ENCODE measurements at places on chromosomes 6 and 20.
A peak's percentile ranks its signal among the peaks of the same experiment; 100 is the strongest.

DNA sequence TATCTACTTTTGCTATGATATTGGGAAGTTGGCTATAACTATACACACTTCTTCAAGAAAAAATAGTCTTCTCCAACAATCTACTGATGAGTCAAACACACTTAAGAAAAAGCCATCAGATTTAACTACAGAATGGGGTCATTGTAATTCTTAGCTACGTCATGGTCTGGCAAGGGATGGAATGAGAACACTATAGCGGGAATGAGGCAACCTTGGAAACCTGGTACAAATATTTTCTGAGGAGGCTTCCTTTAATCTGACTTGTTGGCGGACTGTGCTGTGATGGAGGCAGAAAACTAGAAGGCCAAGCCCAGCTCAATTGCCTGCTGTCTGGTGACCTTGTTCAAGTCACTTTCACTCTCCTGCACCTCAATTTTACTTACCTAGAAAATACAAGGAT, 586.8 kb upstream of the JAG1 start:
- no peak for DNase-seq

GRCh38 chr6:44470115-44470464, 82.6 kb downstream of the CDC5L start:
- peak; percentile 61 for DNase-seq

DNA sequence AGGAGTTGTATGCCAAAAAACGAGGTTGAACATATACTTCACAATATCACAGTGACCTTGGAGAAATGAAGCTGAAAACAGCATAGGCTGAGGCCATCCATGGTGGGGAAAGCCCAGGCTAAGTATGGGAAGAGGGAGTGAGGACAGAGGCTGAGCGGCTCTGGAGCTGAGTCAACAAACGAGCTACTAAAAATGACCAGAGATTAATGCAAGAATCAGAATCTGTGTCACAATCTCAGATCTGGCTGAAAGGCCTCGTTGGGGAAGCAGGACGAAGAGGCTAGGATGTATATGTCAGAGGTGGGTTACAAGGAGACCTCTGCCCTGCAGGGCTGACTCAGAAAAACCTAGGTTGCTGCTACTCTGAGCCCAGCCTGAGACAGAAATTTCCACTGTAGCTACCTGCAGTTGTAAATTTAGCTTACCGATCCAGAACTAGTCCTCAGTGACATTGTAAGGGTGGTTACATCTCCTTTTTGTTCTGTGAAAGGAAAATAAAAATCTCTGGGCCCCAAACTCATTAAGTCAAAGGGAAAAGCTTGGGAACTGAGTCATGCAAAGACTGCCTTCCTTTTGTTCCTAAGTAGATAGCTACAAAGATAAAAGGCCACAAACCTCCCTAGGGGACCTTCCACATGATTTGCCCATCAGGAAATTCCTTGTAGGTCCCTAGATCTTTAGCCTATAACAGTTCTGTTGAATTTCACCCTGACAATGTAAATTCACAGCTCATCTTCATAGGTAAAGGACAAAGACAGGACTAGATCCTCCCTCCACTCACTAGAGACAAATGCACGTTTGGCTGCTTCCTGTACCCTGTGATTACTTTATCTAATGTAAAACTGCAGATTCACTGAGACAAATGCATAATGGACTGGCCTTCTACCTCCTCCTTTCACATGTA, 8.5 kb upstream of the TUBB2A start:
- DNase-seq: no peak

GRCh38 chr6:106844930-106845329, 129.6 kb downstream of the CD24 start:
- no peak for DNase-seq

GRCh38 chr6:110615722-110616121, 139.3 kb upstream of the SLC22A16 start:
- no peak for DNase-seq

GRCh38 chr6:95574811-95575210, 2.5 kb upstream of the MANEA start:
- DNase-seq: peak; percentile 80

DNA sequence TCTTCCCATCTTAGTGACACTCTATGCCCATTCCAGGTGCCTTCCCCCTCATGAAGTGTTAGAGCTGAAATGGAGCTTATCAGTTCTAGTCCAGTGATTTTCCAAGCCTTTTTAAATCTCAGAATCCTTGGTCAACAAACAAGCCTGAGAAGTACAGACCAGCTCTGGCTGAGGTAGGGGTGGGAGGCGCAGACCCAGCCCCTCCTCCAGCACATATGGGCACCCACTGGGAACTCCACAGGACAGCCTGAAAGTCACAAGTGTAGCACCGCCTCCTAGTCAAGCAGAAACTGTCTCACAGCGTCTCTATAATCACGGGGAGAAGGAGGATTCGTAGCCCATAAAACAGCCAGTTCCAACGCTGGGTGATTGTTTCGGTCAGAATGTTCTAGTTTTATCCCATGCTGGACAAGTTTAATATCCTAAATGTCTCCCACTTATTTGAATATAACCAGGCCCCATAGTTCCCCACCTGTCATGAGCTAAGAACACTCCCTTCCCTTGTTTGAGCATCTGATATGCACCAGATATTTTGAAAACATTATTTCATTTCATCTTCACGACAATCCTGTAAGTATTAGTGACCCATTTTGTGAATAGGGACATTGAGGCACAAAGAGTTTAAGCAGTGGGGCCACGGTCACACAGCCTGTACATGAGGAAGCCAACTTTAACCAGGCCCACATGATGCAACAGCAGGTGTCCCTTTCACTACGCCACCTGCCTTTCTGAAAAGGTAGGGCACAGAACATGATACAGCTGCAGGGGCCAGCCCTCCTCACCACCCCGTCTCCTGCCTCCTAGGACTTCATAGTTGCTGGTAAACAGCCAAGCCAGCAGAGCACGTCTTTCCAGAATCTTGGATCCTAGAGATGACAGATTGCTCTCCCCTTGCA, 40.1 kb downstream of the TRAF3IP2 start:
- peak; percentile 49 for DNase-seq

DNA sequence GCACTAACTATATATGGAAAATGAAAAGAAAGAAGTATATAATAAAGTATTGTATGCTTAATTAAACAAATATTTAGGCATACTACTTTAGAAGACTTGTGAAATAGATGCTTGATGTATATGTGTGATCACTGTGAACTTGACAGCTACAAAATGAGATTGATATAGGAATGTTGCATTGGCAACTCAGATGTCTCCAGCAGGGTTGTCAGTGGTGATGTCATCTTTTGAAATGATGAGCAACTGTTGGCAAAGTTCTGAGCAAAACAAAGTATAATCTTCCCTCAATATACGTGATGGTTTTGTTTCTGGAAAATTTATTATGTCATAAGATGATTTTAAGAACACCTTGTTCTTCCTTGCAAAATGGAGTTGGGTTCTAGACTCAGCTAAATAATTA, 133.8 kb downstream of the ARID1B start:
- peak; percentile 47 for DNase-seq

DNA sequence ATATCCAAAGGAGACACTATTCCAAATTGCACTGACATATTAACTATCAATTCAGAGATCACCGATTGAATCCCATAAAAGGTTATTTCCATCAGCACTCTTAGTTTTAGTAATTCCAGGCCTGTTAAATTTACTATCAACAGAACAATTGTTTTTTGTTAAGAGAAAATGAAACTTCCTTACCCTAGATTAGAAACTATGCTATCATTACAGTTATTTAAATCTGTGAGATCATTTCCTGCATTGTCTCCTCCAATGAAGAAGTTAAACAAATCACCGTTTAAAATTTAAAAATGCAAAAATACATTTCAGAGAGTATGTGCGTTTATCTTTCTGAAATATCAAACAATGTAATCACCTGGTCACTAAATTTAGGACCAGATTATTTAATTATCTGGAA, 57.5 kb downstream of the HIVEP2 start:
- no peak for DNase-seq

GRCh38 chr6:41748542-41748941, 1.3 kb upstream of the PGC start:
- DNase-seq: no peak

GRCh38 chr6:140812636-140813035, 1320.1 kb upstream of the GJE1 start:
- peak; percentile 15 for DNase-seq

- no peak for DNase-seq
These were observed 18.1 kb downstream of the MYLK4 start for GRCh38 chr6:2732503-2733089.

GRCh38 chr20:53840532-53840931, 229.9 kb downstream of the BCAS1 start:
- DNase-seq: no peak

GRCh38 chr6:72365773-72366172, 256.1 kb upstream of the KCNQ5 start:
- no peak for DNase-seq

DNA sequence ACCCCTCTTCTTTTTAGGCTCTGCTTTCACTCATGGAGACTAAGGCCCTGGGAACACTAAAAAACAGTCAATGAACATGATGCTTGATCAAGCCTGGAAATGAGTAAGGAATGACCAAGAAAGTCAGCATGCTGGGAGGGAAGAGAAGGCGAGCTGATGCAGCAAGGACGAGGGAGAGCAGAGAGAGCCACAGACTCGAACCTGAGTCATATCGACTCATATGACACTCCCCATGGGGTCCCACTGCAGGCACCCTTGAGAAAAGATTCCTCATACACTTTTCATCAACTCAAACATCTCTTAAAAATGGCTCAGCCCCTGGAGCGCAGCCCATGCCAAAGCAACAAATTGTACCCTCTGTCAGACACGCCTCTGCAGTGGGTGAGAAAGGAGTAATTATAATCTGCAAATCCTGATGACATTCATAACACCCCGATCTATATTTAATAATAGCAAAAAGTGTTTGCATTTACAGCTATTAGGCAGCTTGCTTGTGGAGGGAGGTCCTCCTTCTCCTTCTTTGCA, 127.2 kb downstream of the F13A1 start:
- no peak for DNase-seq

GRCh38 chr6:10613077-10613476, 81.3 kb downstream of the C6orf52 start:
- DNase-seq: no peak

DNA sequence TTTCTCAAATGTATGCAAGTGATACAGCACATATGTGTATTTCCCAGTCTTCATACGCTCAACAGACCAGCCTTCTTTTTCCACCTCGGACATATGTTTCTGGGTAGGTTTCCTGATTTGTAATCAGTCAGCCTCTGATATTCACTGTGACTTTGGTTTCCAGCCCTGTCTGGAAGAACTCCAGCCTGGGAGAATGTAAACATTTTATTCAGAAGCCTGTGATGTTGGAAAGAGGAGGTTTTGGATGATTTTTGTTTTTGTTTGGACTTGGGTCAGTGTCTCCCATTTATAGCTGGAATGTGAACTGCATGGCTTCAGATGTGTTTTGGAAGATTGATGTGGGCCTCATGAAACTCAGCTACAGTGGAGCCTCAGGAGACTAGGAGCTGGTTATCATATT, 172.2 kb upstream of the CENPW start:
- no peak for DNase-seq

- no peak for DNase-seq
These were observed 13.6 kb downstream of the POU3F2 start for GRCh38 chr6:98847779-98848538.

GRCh38 chr6:108612852-108613251, 52.1 kb downstream of the FOXO3 start:
- DNase-seq: no peak

GRCh38 chr6:27672113-27672799, 199.4 kb upstream of the ZNF184 start:
- peak; percentile 86 for DNase-seq

GRCh38 chr6:93048381-93048780, 371.0 kb downstream of the EPHA7 start:
- DNase-seq: no peak

DNA sequence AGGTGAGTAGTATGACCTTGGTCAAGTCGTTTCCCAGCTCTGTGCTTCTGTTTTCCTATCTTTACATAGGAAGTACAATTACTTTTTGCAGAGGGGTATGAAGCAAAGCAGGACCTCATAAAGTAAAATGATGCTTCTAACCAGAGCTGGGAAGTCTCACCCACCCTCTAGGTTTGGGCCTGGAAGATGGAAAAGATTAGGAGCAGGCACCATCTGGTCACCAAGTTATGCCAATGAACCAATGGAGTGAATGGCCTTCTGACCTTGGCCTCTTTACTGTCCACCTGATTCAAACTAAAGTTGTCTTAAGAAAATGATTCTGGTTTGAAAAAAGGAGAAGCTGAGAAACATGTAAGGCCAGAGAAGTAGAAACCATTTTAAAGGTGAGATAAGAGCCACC, 68.9 kb upstream of the CTNNBL1 start:
- DNase-seq: no peak

DNA sequence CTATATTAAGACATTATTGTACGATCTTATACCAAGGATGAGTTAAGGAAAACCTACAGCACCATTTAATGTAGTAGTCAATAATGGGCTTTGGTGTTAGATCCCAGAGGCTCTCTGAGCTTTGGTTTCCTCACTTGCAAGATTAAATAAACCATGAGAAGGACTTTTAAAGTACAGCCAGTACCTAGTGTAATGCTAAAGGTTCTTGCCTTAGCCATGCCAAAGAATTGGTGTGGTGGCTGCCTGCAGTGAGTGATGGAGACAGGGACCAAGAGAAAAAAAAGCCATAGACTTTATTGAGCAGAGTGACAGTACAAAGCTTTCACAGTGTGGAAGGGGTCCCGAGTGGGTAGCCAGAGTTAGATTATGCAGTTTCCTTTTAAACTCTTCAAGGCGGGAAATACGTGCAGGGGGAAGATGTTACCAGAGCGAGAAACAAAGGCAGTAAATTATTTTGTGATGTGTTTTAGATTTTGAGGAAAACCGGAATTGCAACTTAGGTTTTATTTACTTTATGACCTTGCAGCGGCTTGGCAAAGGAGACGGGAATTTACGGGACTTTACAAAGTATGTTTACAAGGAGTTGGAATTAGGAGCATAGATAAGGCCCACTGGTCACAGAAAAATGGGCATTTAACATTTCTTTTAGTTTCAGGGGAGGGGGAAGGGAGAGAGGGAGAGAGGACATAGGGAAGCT, 100.4 kb downstream of the MYO6 start:
- DNase-seq: peak; percentile 43

DNA sequence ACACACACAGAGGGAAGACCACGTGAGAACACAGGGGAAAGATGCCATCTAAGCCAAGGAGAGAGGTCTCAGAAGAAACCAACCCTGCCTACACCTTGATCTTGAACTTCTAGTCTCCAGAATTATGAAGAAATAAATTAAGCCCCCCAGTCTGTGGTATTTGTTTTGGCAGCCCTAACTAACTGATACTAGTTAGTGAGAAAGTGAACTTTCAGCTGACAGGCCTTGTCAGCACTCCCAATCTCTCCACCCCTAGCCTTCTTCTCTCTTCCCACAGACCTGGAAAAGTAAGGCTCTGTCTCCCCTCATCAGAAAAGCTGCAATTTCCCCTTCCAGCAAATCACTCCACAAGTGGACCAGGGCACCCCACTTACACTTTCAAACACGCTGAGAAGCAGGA, 108.6 kb upstream of the CDYL start:
- no peak for DNase-seq

DNA sequence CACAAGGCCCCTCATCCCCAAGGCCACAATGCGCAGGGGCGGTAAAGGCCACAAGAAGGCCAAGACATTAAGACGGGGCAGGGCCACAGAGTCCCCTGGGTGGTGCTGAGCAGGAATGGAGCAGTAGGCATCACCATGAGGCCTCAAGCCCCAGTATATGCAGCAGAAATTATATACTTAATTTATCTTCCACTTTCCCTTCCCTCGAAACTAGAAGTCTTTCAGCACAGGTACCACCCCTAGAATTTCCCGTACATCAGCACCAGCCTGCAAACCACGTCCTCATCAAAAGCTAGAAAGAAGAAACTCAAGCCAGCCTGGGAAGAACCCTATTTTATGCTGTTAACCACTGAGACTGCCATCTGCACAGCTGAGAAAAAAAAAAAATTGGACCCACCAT, 89.4 kb downstream of the PLG start:
- no peak for DNase-seq

GRCh38 chr20:61931476-61932198, 134.0 kb downstream of the TAF4 start:
- DNase-seq: no peak

Measured in epithelial cell of esophagus (primary cell).